Progenitor cell of endocrine pancreas (in vitro differentiated cells): ENCODE measurements at places on chromosomes 1 and 21. TPM values are rescaled to one million over a fixed set of nuclear protein-coding genes. Genes with fewer than 3 reads are reported as not detected.

ORC1 gene
- 10.5 and 11.0 TPM in 2 replicates for total RNA-seq

DNA sequence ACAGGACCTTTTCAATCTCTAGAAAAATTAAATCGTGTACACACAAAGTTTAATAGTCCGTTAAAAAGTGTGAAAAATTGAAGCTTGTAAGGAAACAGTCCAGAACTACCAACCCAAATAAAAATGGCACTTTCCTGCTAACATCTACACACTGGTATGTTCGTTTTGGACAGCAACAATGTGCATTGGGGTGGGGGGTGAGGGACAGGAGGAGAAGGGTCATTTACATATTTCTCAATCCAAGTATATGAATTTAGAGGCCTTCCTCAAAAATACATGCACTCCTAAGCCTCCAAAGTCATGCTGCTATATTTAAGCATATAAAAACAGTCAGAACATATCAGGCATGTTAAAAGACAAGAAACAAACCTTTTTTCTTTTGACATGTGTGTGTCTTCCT, 2.5 kb downstream of the PPP1R15B start:
- no peaks in the 10 kb centered on the region for H3K27me3 ChIP-seq
- no peak for DNase-seq
- peaks cover 37% of the 10 kb centered on the region for H3K4me1 ChIP-seq
- peak overlapping the region; percentile 99 for H3K4me3 ChIP-seq
- H3K27ac ChIP-seq: peak overlapping the region; percentile 78
- H3K36me3 ChIP-seq: peaks cover 14% of the 10 kb centered on the region

- DNase-seq: no peak
- H3K4me1 ChIP-seq: peaks cover 16% of the 10 kb centered on the region
- H3K36me3 ChIP-seq: no peaks in the 10 kb centered on the region
- H3K27ac ChIP-seq: no peak overlapping the region
These were observed 4.2 kb upstream of the TFF3 start for GRCh38 chr21:42319376-42319775.

FTCD gene
- 48.4 and 49.3 TPM in 2 replicates for total RNA-seq

TMEM50B gene
- total RNA-seq: 39.4 and 39.9 TPM in 2 replicates

- peaks cover 65% of the 10 kb centered on the region for H3K27me3 ChIP-seq
- peak overlapping the region; percentile 9 for H3K4me3 ChIP-seq
- H3K36me3 ChIP-seq: no peaks in the 10 kb centered on the region
- peaks cover 28% of the 10 kb centered on the region for H3K4me1 ChIP-seq
These were observed 164.7 kb downstream of the RUNX1 start for GRCh38 chr21:34884346-34884929.

GRCh38 chr1:52122384-52122783, 19.5 kb upstream of the ZFYVE9 start:
- peaks cover 8% of the 10 kb centered on the region for H3K27me3 ChIP-seq
- H3K36me3 ChIP-seq: no peaks in the 10 kb centered on the region
- H3K4me1 ChIP-seq: peaks cover 14% of the 10 kb centered on the region
- DNase-seq: no peak
- no peak overlapping the region for H3K27ac ChIP-seq

- peaks cover 2% of the 10 kb centered on the region for H3K4me1 ChIP-seq
- no peak overlapping the region for H3K27ac ChIP-seq
- no peaks in the 10 kb centered on the region for H3K27me3 ChIP-seq
- no peak overlapping the region for H3K4me3 ChIP-seq
- no peak for DNase-seq
- H3K36me3 ChIP-seq: peaks cover 5% of the 10 kb centered on the region
These were observed 3.9 kb downstream of the PRXL2B start for GRCh38 chr1:2590233-2591141.

GRCh38 chr1:78441921-78442320, 48.9 kb upstream of the PTGFR start:
- no peaks in the 10 kb centered on the region for H3K36me3 ChIP-seq
- peaks cover 6% of the 10 kb centered on the region for H3K4me1 ChIP-seq
- H3K27ac ChIP-seq: peak overlapping the region; percentile 13
- no peak overlapping the region for H3K4me3 ChIP-seq
- H3K27me3 ChIP-seq: no peaks in the 10 kb centered on the region

IFNLR1 gene
- 19.6 and 21.2 TPM in 2 replicates for total RNA-seq

DNA sequence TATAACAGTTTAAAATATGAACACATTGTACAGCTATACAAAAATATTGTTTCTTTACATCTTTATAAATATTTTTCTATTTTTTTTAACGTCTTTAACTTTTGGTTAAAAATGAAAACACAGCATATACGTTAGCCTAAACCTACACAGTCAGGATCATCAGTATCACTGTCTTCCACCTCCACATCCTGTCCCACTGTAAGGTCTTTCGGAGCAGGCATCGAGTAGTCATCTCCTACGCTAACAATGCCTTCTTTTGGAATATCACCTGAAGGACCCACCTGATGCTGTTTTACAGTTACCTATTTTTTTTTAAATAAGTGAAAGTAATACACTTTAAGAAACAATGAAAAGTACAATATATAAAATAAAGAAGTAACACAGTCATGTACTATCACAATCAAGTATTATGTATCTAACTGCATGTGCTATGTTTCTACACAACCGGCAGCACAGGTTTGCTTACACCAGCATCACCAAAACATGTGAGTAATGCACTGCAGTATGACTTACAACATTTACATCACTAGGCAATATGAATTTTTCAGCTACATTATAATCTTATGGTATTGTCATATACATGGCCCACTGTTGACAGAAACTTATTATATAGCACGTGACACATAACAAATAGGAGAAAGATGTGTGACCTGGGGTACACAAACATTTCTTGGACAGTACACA, 254.4 kb downstream of the AKT3 start:
- no peaks in the 10 kb centered on the region for H3K4me1 ChIP-seq
- no peaks in the 10 kb centered on the region for H3K27me3 ChIP-seq
- DNase-seq: no peak
- H3K36me3 ChIP-seq: no peaks in the 10 kb centered on the region
- H3K4me3 ChIP-seq: no peak overlapping the region
- no peak overlapping the region for H3K27ac ChIP-seq

STX12 gene
- 24.3 and 26.1 TPM in 2 replicates for total RNA-seq

GRCh38 chr1:178098262-178098661, 4.4 kb downstream of the RASAL2 start:
- H3K27me3 ChIP-seq: no peaks in the 10 kb centered on the region
- H3K27ac ChIP-seq: no peak overlapping the region
- H3K4me3 ChIP-seq: no peak overlapping the region
- H3K4me1 ChIP-seq: peaks cover 47% of the 10 kb centered on the region
- no peaks in the 10 kb centered on the region for H3K36me3 ChIP-seq
- no peak for DNase-seq
